ENCODE measurements at places on chromosomes 11 and 22.

DNA sequence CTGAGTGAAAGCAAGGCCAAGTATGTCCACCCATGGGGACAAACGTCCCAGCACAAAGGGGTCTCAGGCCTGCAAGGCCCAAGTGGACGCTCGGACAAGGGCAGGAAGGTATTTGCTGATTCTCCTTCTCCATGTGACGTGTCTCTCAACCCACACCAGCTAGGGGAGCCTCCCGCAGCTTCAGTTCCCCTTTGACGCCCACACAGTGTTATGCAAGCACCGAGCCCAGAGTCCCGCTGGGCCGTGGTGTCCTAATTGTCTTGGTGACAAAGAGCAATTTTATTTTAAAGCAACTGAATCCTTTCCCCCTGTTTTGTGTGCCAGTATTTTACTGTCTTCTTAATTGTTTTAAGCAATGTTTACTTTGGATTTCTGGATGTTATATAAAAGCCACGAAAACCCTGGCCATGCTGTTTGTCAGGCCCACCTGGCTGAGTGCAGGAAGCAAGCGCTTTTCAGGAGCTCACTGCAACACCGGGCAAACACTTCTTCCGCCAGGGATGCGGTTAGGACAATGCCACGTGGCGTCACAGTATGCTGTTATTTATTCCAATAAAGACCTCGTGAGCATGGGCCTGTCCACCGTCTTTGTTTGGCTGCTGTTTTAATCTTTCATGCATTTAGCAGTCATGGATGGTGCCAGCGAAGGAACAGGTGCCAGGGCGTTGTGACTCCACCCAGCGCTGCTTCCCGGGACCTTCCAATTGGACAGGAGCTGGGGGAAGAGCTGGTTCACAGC, 8.2 kb upstream of the PARVG start:
- DNase-seq, result peak; percentile 93

DNA sequence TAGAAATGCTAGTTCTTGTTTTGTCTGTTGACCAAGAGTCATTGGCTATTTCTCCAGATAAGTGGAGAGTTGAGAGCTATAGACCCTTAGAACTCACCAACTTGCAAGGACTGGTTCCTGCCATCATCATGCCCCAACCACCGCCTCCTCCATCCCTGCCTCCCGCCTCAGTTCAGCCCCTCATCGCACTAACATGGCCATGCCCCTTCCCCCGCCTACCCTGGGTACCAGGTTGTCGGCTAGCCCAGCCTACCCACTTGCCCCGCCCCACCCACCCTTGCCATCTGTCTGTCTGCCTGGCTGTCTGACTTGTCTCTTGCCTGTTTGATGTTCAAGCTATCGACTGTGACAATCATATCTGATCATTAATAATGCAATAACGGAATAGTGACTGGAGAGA, 154.1 kb downstream of the TRIM29 start:
- no peak for DNase-seq

DNA sequence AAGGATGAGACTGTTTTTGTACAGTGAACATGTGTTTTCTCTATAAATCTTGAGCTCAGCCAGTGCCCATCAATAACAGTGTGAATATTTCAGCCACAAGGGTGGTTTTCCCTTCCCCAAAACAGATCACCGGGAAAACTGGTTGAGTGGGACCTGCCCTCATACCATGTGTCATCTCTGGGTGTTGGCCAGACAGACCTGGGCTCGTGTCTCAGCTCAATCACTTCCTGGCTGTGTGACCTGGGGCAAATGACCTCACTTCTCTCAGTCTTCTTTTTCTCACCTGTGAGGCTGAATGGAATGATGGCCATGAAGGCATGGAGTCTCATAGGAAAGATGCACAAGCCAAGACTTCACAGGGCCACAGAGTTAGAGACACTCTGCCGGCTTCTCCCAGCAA, 74.7 kb downstream of the COMMD9 start:
- DNase-seq, result no peak

GRCh38 chr11:109838026-109838425, 255.2 kb upstream of the ZC3H12C start:
- no peak for DNase-seq

DNA sequence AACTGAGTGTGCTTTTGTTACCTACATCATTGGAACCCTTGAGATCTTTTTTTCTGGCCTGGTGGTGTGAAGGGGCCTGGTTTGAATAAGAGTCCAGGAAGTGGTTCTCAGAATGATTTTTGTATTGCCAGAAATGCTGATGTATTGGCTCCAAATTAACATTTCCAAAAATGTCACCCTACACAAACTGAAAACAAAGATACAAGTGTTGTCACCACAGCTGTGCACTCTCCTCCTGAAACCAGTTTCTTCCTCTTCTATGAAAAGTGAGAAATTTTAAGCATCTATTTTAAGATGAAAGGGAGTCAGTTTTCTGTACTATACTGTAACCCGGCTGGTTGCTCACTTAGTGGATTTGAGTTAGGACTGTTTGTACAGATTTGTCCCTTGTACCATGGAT, 218.8 kb downstream of the PGR start:
- no peak for DNase-seq

DNA sequence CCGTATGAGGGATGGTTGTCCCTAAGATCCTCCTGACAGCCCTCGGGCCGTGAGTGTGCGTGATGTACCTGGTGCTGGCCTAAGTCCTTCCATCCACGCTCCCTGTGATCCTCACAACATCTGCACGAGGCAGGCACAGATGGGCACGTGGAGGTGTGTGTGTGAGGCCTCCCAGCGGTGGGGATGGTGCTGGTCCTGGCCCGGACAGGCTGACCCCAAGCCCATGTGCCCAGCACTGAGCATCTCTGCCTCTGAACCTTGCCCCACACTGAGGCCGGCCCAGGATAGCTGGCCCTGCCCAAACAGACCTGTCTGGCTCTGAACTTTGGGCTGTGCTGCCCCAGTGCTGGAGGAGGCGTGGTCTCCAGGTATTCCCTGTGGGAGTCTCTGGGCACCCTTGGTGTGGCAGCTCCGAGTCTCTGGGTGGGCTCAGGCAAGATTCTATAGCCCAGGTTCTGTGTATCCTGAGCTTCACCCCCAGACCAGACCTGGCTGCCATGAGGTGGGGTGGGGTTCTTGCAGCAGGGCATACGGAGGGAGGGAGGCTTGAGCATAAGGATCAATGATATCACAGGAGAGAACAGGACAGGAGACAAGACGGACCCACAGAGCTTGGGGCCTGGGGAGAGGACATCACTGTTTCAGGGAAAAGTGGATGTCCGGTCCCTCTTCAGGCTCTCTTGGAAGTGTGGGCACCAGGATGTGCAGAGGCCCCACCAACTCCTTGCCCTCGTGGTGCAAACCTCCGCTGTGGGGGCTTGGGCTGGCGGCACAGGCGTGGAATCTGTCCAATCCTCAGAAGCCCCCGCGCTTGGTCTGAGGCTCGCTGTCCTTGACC, 881.8 kb downstream of the BRD1 start:
- no peak for DNase-seq

Data from HL-60 (cell line).